ENCODE measurements at places on chromosomes 6 and 20.

GRCh38 chr6:42409581-42409980, 42.1 kb downstream of the TRERF1 start:
- no peak for DNase-seq

DNA sequence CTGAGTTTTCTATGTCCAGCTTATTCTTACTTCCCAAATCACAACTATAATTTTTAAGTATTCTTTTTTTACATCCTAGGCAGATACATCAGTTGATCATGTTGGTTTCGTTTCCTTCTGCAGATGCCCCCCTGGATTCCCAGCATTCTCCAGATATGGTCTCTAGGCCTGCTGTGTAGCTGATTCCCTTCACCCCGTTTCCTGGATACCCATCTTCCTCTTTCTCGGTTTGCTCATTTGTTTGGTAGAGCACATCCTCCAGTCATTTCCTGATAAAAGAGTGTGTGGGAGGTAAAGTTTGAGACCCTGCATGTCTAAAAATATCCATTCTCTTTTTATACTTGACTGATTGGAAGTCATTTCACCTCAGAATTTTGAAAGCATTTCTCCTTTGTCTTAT, 66.4 kb downstream of the ANKS1A start:
- no peak for DNase-seq

DNA sequence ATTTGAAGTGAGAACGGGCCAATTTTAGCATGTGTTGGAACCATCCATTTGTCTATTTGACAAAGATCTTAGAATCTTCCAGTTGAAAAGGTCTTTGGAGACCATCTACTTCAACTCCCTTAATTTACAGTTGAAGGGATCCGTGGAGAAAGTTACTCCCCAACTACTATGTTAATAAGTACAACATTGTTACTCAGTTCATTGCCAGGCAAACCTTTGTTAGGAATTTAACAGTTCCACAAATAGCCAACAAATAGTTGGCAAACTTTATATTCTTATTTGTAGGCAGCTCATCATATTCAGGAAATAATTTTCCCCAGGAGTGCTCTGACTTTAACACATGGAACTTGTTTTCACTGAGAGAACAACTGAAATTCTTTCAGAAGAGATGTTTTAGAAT, 81.0 kb upstream of the FLRT3 start:
- DNase-seq = no peak

GRCh38 chr6:169956580-169956979, 205.2 kb downstream of the ERMARD start:
- DNase-seq = no peak

GRCh38 chr6:48067148-48067712, 43.8 kb downstream of the PTCHD4 start:
- DNase-seq = no peak

DNA sequence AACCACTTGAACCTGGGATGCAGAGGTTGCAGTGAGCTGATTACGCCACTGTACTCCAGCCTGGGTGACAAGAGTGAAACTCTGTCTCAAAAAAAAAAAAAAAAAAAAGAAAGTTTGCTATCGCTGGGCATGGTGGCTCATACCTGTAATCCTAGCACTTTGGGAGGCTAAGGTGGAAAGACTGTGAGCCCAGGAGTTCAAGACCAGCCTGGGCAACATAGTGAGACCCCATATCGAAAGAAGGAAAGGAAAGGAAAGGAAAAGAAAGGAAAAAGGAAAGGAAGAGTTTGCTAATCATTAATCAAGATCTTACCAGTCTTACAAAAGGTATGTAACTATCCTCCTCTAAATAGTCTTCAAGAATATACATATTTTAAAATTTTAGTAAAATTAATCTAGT, 55.4 kb upstream of the SMIM29 start:
- no peak for DNase-seq

DNA sequence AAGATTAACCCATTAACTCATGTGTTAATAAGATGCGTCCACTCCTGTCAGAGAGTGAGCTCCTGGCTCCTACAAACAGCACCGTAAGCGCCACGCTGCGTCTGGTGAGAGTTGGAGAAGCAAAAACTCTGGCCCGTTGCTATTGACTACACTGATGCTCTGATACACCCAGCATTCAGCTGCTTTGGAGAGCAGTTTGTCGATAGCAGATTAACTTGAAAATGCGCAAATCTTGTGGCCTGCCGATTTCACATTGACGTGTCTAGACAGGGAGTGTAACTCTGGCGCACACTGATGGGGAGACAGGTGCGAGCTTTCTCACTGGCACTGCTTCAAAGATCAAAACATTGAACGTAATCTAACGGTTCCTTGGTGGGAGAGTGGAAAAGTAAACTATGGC, 151.7 kb upstream of the RPS6KA2 start:
- no peak for DNase-seq

GRCh38 chr6:548091-548490, 108.8 kb downstream of the HUS1B start:
- no peak for DNase-seq

GRCh38 chr20:10271494-10272219, 53.0 kb downstream of the SNAP25 start:
- DNase-seq = no peak

GRCh38 chr6:153062516-153062915, 60.0 kb upstream of the MTRF1L start:
- DNase-seq = no peak

DNA sequence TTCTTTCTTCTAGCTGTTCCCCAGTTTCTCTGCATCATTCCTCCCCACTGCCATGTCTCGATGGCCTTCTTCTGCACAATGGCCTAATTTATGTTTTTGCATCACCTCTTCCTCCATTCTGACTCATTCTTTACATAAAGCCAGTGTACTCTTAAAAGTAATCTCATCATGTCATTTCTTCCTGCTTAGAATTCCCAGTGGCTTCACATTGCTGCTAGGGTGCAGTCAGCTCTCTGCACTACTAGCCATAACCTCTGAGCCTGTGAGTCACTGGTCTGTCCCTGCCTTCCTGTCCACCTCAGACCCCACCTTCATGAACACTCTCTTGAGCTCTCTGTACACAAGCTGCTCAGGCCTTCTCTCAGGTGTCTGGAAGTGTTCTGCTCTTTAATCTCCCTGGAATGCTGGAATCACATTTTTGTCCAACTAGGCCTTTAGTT, 24.1 kb upstream of the TRIM27 start:
- no peak for DNase-seq

GRCh38 chr6:7719364-7719850, 6.5 kb upstream of the BMP6 start:
- no peak for DNase-seq

DNA sequence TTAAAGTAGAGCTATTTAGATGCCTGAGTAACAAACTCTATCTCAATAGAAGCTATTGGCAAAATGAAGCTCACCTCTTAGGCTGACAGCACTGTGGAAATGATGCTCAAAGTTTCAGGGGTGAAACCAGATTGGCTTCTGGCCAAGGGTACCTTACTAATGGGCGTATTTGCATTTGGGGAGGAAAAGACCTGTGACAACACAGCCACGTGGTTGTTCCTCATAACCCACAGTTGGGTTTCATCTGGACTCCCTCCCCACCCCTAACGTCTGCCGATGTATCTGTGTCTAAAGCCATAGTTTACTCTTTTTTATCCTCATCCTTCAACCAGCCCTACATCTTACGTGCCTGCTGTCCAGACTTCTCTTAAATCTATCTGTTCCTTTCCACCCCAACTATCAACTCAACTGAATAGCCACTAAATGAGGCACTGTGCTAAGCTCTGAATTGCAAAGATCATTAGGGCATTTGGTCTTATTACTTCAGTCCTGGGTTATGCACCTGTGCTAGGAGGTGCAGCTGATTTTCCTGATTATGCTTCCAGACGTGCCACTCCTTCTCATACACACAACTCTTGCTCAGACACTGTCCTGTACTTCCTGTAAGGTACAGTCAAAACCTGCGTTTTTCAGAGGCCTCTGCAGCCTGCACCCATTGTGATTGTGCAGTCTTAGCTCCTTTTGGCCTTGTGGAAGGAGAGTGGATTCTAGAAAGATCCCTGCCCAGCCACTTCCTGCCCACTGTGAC, 80.6 kb upstream of the ARMC2 start:
- DNase-seq = no peak

- no peak for DNase-seq
Observed at GRCh38 chr20:44770484-44771171, 25.0 kb downstream of the KCNK15 start.

DNA sequence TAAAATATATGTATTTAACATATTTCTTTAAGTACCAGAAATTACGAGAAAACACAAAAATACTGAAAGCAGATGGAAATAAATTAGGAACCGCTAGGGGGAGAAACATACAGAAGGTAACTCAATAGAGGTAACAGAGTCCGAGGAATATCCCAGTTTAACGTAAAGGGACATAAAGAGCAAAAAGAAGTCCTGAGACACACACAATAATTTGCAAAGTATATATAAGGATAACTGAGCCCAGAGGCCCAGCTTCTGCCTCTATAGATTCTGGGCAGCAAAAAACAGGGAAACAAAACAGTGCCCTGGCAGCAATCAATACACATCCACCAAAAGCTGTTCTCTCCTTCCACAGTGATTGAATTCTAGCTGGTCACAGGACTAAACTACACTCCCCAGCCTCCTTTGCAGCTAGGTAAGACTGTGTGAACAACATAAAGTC, 15.1 kb downstream of the TBC1D32 start:
- DNase-seq = no peak

GRCh38 chr6:48080227-48081009, 30.6 kb downstream of the PTCHD4 start:
- DNase-seq = no peak

- no peak for DNase-seq
Observed at GRCh38 chr6:2765896-2766766, 938 bp downstream of the WRNIP1 start.

DNA sequence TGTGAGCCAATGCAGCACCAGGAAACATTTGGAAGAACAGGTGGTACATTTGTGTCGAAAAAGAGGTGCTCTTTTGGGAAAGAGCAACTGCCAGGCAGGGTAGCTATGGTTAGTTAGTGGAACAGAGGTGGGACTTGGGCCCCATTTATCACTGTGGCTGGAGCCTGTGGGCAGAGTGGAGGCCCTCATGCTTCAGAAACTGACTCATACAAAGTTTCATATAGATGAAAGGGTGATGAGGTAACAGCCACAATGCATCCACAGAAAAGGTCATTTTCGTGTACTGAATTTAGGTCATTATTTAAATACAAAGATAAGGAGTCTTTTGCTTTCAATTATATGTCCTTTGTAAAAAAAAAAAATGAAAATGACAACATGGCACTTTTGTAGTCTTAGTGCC, 76.4 kb upstream of the HS3ST5 start:
- DNase-seq = no peak

GRCh38 chr20:1130058-1130694, 11.8 kb downstream of the PSMF1 start:
- DNase-seq = no peak

- DNase-seq = no peak
Observed at GRCh38 chr6:137044366-137045221, at the start of gene IL20RA. Gene IL20RA, minus strand, starts transcription at chr6:137044965. Its CDS starts 237 bp downstream, at chr6:137044728.

DNA sequence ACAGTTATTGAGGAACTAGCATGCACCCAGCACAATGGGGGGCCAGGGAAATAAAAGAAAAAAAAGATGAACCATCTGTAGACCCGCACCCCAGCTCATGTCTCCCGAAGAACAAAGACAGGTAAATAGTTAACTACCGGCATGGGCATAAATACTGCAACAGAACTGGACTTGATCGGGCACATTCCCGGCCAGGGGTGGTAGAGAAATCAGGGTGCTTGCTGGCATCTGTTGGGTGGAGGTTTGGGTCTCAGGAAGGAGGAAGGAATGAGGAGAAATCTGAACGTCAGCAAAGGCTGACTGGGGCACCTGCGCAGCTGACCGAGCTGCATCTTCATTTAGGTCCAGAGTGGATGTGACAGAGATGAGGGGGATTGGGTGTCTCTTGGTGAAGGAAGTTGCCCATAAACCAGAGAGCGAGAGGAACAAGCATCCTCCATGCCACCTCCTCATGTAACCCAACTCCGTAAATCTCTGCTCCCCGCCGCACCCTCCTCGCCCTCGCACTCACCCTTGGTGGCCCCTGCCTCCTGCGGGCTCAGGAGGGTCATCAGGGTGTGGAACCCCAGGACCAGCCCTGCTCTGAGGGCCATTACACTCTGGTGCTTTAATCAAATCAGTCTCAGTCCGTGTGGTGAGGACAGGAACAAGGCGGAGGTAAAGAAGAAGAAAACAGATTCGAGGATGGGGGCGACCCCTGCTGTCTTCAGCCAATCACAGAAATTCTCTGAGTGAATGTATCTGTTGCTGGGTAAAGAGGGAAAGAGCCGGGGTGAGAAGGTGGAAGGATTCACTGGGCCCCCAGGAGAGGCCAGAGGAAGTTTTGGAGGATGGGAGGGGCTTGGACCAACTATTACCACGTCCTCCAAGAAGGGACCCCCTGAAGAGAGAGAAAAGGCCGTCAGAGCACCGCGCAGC, at the start of gene HLA-DOA:
Gene HLA-DOA, minus strand, starts transcription at position 648 of the 918 bp plus-strand sequence.
- no peak for DNase-seq

- DNase-seq = no peak
Observed at GRCh38 chr6:156879591-156879990, 102.4 kb downstream of the ARID1B start.

DNA sequence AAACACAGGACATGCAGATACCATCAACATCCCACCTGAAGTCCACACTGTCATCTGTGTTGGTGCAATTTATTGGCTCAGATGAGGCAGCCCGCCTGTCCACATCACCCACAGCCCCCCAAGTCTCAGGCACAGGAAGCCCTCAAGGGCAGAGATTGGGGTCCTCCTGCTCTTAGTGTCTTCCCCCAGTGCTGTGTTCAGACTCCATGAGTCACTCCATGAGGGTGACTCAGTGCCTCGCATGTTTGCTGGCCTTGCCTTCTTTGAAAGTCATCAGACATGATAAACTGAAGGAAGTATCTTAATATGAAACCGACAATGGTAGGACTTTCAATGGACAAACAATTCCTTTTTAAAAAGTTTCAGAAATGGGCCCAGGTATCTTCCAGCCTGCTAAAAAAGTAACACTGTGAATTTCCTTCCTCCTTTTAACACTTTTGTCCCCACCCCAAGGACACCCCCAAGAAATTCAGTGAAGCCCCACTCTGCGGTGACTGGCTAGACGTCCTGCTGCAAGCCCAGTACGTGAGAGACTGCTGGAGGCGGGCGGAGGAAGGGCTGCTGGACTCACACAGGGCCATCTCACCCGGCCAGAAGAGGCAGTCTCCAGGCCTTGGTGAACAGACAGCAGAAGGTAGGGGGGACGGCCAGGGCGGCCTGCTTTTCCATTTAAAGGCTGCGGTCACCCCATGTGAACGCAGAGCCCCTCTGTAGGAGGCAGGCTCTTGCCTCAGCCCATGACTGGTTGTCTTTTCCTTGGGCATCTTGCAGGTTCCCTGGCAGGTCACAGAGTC, 43.0 kb upstream of the KCNK16 start:
- no peak for DNase-seq

- DNase-seq = no peak
Observed at GRCh38 chr6:1657116-1657770, 47.5 kb downstream of the FOXC1 start.

DNA sequence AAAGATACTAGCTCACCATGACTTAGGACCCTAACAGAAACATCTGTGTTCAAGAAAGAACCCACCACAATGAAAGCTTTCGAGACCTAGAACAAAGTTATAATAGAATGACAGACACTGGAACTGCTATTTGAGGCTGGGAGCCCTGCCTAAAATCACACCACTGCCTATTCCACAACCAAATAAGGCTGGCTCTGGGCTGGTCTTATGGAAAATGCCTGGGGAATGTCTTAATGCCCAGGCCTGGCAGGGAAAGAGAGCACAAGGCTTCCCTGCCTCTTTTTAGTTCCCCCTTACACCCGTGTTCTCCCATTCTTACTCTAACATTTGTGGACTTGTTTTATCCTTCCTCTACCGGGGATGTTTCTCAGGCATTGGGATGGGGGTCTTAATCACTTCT, 5.6 kb upstream of the METTL24 start:
- DNase-seq = no peak

Measured in HS-27A (cell line).